Activated T-helper 9 cell treated with anti-CD3 and anti-CD28 coated beads, Interleukin-2, amount 50 U/mL, for 16 hours (primary cell): ENCODE measurements at places on chromosomes 1 and 21.

DNA sequence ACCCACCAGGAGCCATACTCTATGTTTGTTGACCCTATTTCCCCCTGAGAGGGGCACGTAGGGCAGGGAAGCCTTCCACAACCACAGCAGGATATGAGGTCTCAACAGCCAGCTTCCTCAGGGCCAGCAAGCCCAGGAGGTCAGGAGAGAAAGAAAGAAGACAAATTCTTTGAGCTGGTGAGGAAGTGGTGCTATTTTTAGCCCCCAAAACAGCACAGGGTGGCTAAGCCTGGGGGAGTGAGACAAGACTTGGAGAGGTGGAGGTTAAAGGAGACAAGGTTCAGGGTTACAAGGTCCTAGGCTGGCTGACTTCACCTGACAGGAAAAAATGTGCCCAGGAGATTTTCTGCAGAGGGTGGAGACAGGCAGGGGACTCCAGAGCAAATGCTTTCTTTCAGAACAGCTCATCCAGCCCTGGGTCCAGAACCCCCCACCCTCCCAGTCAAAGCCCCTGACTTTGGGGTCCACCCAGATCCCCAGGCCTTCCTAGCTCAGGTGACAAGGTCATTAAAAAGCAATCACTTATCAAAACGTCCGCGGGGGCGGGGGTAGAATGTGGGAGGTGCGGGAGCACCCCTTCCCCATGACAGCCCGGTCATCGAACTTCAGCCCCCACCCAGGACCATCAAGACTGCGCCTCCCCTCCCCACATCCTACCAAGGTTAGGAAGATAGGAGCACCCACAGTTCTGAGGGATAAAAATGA is 1.3 kb downstream of the SV2A start:
- DNase-seq, result no peak

DNA sequence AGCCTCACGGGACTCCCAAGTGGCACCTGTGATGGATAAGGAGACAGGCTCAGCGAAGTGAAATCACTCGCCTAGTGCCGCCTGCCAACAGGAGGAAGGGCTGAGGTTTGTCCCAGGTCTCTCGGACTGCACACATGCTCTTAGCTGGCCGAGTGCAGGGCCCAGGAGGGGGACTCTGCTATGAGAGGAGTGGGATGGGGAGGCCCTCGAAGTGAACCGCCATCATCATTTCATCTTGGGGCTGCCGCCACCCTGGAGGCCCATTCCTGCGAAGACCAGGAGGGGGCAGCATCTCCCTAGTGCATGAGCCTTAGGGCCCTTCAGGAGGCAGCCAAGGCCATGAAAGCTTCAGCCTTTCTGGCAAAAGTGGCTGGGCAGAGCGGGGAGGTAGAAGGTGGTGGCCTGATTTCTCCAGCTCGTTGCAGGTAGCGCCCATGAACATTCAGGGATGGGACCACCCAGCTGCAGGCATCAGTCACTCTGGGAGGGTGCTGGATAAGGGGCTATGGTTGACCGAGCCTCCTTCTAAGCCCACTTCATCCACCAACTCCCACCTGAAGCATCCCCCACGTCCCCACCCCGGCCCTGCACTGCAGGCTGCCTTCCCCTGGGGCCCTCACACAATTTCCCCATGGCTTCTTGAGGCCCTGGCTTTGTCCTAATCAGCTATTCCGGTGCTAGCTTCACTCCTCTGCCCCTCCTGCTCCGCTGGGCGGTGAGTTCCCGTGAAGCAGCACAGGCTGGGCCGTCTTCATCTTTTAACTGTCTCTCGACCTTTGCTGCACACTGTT is 17.2 kb upstream of the RASSF5 start:
- DNase-seq, result peak; percentile 60

GRCh38 chr1:214186103-214186824 is 94.7 kb upstream of the SMYD2 start:
- no peak for DNase-seq

GRCh38 chr1:58818976-58819375 is 35.1 kb upstream of the JUN start:
- DNase-seq, result no peak

- no peak for DNase-seq
These were observed 23.3 kb upstream of the CDK18 start for GRCh38 chr1:205481218-205481617.
